Lower leg skin (tissue), 4 donors: ENCODE measurements at places on chromosomes 12 and 14.
A peak's percentile ranks its signal among the peaks of the same experiment; 100 is the strongest.

DNA sequence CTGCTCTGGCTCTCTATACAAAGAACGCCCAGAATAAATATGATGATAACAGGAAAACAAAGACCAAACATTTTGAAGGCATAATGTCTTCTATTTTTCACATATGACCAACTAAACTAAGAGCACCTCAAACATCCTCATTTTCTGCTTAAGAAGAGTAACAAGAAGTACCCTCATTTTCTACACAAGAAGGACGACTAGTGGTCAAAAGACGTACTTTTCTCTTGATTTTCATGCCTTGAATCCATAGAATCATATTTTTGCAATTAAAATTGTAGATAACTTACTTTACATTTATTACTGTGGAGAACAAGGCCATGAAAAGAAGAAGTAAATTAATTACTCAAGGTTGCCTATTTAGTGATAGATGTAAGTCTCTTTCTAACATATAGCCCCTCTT lies 358.6 kb downstream of the DUSP6 start:
- DNase-seq = no peak

- DNase-seq = no peak
These were observed 164.5 kb downstream of the TMTC3 start for GRCh38 chr12:88306471-88307069.

DNA sequence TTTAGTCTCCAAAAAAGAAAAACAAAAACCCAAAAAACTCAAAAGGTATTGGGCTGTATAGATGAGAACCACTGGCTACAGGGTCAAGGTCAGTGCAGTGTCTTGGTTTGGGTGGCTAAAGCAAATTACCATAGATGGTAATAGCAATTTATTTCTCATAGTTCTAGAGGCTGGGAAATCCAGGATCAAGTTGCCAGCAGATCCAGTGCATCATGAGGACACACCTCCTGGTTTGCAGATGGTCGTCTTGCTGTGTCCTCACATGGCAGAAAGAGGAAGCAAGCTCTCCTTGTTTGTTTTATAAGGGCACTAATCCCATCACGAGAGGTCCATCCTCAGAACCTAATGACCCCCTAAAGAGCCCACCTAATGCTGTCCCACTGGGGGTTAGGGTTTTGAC lies 11.2 kb downstream of the COX14 start:
- no peak for DNase-seq

GRCh38 chr14:75369506-75369905 lies 58.3 kb upstream of the JDP2 start:
- no peak for DNase-seq

- DNase-seq = no peak
These were observed 6.5 kb upstream of the KRT6C start for GRCh38 chr12:52480073-52480472.

DNA sequence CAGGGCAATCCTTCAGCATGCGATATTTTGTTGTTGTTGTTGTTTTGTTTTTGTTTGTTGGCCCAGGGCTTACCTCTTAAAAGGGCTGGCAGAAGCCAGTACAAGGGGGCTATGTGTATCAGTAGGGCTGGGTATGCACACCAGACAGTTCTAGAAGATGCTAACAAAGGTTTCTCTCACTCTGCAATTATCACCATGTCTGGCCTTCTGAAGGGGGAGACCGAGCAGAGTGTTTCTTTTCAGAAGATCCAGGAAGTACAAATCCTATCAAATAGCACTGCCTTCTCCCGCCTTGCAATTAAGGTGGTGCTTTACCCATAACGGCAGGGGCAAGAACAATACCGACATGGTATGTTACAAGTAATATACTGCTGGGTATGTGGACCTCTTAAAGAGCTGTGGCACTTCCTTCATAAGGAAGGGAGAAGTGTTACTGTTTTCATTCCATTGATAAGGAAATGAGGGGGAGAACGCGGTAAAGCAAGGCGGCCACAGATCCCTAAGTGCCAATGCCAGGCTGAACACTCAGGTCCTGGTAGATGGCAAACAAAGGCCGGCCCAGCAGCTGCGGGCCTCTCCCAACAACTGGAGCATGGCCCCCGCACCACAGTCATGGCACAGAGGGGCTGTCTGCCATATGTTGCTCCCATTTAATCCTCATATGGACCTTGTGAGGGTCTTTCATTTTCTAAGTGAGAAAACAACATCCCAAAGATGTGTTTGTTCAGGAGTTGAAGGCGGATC lies 19.2 kb upstream of the CACNA2D4 start:
- no peak for DNase-seq

DNA sequence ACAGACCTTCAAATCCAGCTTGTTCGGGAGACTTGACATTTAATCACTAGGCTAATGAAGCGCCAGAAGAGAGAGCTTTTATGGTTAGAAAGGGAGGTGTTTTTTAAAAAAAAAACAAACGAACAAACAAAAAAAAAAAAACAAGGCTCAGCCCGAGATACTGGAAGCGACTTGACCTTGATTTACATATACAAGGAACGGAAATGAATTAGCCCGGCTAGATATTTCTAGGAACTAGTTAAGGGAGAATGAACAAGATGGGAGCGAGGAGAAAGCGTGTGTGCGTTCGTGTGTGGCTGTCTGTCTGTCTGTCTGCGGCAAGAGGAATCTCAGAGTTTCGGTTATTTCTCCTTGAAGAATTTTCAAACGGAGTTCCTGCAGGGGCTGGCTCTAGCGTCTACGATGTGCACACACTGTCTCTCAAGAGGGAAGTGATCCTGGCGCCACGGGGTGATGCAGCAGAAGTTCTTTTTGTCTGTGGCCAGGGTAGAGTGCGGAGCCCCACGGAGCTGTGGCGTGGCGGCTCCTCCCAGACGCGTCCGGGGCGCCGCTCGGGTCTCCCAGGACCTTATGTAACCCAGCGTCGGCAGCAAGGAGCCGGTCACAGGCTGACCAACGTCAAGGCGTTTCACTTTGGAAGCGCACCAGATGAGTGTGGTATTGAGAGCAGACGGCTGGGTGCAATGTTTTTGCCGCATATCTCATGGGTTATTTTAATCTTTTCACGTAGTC lies 18.8 kb downstream of the SOCS2 start:
- DNase-seq = peak; percentile 60

DNA sequence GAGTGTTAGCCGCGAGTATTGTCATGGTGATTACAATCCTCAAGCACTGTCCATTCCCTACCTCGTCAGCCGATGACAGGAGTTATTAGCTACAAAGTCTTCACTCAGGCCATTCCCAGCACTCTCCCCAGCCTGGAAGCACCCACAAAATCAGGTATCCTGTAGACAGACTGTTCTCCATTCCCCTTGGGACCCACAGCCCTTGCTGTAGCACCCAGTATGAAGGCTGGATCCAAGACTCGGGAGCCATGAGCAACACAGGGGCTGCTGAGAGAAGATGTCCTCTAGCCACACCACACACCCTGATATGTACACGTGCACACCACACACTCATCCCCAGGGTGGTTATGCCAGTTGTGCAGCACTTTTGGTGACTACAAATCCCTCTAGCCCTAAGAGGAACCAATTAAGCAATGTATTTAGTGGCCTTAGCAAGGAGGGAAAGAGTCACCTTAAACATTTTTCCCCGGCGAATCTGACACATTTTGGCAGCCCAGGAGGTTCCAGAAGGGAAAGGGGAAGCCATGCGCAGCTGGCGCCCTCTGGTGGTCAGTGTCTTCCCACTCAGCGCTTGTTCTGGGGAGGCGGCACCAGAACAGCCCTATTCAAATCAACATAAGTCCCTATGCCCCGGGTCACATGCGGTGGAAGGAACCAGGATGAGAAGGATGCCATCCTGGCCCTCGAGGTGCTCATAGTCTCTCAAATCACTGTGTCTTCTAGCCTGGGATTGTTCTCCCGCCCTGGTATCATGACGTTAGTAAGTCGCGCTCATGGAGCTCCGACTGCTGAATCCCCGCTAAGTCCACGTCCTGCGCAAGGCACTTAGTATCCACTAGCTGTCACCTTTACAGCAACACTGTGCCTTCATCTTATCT lies 96.9 kb downstream of the GCH1 start:
- DNase-seq = peak; percentile 82

DNA sequence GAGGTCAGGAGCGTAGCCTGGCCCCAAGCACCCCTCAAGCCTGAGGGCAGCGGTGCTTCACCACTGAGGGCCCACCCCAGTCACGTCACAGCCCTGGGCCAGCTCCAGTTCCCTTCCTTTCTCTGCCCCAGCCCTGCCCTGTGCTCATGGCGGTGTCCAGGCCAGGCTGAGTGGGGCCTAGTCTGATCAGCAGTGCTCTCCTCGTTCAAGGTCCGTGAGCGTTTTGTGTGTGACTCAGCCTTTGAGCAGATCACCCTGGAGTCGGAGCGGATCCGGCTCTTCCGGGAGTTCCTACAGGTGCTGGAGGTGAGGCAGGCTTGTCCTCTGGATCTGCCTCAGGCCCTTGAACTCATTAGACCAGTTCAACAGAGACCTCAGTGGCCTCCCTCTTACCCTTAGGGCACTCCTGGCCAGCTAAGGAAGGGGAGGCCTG lies 19.0 kb downstream of the PRPF40B start:
- no peak for DNase-seq

GRCh38 chr14:76697246-76697905 lies 63.9 kb upstream of the VASH1 start:
- DNase-seq = peak; percentile 31

- no peak for DNase-seq
These were observed 171.0 kb downstream of the PAH start for GRCh38 chr12:102745971-102746600.

- DNase-seq = no peak
These were observed 111.1 kb downstream of the ERC1 start for GRCh38 chr12:1102115-1102514.

- DNase-seq = no peak
These were observed 148.9 kb downstream of the PCNX1 start for GRCh38 chr14:71056168-71056567.

GRCh38 chr14:75906680-75907280 lies 75.0 kb downstream of the TGFB3 start:
- DNase-seq = peak; percentile 69

GRCh38 chr12:131901431-131902331 lies 7.3 kb downstream of the ULK1 start:
- DNase-seq = no peak

DNA sequence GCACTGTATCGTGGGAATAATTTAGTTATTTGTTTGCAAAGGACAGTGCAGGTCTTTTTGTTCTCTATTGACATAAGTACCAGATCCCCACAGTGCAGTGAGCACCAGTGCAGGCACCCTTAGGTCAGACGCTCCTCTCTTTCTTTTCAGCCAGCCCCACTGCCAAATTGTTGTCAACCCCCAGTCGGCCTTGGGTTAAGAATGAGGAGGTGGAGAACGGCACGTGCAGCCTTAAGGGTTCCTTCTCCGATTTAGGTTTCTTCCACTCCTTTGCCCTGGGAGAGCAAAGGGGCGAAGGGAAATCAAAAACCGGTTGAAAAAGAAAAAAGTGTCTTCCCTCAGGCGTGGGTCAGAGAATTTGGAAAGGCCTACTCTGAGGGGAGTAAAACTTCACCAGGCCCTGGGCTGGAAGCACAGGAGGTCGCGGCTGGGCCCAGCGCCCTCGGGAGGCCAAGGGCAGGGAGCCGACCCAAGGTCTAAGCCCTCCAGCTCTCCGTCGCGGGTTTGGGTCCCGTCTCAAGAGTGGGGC lies 4.3 kb downstream of the PAX9 start:
- no peak for DNase-seq

GRCh38 chr12:58148405-58148804 lies 207.0 kb downstream of the ATP23 start:
- DNase-seq = no peak

GRCh38 chr14:91545946-91546716 lies 36.0 kb upstream of the PPP4R3A start:
- no peak for DNase-seq

- DNase-seq = peak; percentile 79
These were observed 158.2 kb upstream of the C14orf180 start for GRCh38 chr14:104421401-104421821.

DNA sequence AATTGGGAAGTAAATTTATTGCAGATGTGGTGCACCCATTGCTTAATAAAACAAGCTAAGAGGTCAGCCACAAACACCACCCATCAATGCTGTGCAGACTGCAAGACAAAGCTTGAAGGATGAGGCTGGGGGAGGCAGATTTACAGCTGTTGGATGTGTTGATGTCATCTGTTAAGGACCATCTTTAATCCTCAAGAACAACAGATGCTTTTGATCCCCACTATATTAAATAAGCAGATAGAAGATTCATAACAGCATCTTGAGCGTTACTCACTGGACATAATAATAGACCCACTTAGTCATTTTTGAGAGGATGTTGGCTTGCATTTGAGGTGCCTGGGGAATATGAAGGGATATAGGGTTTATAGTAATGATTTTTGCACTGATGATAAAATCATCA lies 58.8 kb downstream of the GPR68 start:
- DNase-seq = no peak

- no peak for DNase-seq
These were observed 17.9 kb upstream of the MGP start for GRCh38 chr12:14903386-14904098.

DNA sequence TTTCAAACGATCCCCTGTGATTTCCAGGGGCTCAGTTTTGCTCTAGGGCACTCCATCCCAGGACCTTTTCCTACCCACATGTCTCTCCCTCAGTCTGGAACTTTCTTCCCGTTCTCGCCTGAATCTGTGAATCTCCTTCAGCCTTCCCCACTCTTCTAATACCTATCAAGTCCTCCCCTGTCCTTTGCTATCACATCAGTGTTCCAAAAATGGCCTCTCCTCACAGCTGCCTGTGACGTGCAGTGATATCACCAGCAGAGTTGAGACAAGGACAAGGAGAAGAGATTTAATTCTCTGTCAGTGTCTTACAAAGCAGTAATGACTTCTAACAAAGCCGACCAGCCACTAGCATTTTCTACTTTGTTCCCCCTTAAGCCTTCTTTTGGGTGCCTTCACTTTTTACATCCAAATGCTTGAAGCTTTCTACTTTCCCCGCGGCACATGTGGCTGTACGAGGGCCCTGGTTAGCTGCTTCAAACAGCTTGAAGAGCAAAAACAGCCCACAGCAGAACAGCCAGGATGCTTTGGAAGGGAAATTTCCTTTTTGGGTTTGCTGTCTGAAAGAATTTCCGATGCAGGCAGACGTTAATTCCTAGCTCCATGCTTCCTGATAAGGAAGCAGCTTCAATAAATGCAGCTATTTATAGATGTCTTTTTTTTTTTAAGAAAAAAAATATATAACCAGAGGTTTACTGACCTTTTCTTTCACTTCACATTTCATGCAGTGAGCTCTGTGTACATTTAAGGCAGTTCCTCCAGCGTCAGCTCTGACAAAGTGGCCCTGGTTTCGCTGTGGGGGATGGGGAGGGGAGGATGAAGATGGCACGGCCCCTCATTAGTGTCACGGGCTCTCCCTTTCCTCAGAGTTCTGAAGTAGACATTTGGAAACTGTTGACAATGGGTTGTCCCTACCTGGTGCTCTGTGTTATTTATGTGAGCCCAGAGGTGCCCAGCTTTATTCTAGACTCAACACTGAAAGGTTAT lies 109.3 kb downstream of the ETV6 start:
- DNase-seq = no peak

DNA sequence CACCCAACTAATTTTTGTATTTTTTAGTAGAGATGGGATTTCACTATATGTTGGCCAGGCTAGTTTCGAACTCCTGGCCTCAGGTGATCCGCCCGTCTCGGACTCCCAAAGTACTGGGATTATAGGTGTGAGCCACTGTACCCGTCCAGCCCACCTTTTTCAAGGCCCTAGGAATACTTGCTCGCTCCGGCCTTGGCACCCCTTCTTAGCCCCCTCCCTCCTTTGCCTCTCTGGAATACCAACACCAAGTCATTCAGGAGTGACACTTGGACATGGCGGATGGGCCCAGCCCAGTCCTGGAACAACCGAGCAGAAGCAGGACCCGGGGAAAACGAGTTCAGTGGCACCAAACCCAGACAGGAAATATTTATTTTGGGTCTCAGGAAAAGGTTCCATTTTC lies 29.1 kb downstream of the PLEKHG3 start:
- no peak for DNase-seq

- DNase-seq = no peak
These were observed 313.8 kb downstream of the CEP128 start for GRCh38 chr14:80627745-80628144.

GRCh38 chr12:118982984-118983761 lies 1.8 kb downstream of the SRRM4 start:
- no peak for DNase-seq
